Stimulated activated CD8-positive, alpha-beta memory T cell treated with anti-CD3 and anti-CD28 coated beads, Interleukin-4, amount 100 ng/mL, for 48 hours (primary cell): ENCODE measurements at places on chromosomes 6 and 20.
A peak's percentile ranks its signal among the peaks of the same experiment; 100 is the strongest.

GRCh38 chr6:137361701-137362100 lies 132.5 kb downstream of the OLIG3 start:
- no peak for DNase-seq

GRCh38 chr6:9205645-9206044 lies 770.3 kb upstream of the SLC35B3 start:
- no peak for DNase-seq

- DNase-seq: no peak
Observed at GRCh38 chr6:43699564-43700186, 12.1 kb upstream of the MRPS18A start.

DNA sequence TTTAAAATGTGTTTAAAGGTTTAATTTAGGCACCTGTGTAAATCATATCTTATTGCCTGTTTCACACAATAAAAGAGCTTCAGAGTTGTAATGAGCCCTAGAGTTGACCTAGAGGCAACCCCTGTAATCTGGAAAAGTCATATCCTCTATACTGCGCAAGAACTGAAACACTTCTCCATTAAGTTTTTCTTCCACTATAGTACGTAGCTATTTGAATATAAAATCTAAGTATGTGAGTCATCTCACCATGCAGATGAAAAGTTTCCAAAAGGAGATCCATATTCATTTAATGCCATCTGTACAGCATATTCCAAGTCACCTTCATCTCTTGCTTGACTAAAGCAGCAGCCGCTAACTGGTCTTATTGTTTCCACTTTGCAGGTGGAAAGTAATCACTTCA lies 26.0 kb upstream of the TAAR1 start:
- no peak for DNase-seq

DNA sequence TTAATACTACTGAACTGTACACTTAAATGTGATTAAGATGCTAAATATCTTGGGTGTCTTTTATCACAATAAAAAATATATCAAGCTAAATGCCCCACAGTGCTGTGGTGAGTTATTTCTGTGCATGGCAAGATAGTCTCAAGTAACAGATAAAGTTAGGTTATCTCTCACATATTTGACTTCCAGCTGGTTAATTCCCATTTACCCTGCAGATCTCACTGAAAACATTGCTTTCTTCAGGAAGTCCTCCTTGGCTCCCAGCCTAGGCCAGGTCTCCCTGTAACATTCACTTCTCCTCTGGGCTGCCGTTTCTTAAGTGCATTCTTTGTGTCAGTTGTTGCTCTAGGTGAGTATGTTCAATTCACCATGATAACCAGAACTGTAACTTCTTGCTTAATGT lies 59.1 kb downstream of the SLC22A1 start:
- no peak for DNase-seq

- peak; percentile 53 for DNase-seq
Observed at GRCh38 chr6:139029470-139030227, 1.1 kb downstream of the ABRACL start.
